Stimulated activated CD8-positive, alpha-beta memory T cell treated with anti-CD3 and anti-CD28 coated beads, Interleukin-15, amount 100 ng/mL, for 24 hours (primary cell): ENCODE measurements at places on chromosomes 11 and 22.

DNA sequence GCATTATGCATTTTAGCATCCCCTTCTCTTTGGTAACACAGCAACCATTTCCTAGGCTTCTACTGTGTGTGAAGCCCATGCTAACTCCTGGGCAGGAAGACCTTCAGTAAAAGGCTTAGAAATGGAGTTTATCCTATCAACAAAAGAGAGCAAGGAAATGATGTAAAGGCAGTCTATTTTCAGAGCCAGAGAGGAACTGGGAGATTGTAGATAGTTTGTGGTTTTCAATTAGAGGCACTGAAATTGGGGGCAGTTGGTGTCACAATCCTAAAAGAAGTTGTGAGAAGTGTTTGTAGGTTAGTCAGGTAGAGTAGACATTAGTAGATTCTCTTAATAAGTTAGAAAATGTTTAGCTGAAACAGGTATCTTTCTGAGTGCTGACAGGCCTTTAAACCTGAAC is 7.1 kb downstream of the ACAD8 start:
- no peak for DNase-seq

- no peak for DNase-seq
These were observed 234.2 kb downstream of the BLID start for GRCh38 chr11:121881806-121882205.

DNA sequence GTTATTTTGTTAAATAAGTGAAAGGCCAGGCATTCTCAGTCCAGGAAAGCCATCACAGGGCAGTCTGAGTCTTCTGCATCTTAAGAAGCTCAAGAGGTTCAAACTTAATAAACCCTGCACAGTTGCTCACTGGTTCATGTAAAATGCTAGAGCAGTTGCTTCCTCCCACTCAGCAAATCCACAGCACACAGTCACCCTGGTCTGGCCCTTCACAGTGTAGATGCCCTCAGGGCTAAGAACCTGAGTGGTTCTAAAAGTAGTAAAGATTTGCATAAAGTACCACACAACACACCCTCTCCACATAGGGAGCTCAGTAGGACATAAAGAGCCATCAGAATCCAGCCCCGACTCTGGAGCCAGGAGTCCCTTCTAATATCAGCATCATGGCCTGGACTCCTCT is 58.7 kb downstream of the ZNF280B start:
- no peak for DNase-seq

DNA sequence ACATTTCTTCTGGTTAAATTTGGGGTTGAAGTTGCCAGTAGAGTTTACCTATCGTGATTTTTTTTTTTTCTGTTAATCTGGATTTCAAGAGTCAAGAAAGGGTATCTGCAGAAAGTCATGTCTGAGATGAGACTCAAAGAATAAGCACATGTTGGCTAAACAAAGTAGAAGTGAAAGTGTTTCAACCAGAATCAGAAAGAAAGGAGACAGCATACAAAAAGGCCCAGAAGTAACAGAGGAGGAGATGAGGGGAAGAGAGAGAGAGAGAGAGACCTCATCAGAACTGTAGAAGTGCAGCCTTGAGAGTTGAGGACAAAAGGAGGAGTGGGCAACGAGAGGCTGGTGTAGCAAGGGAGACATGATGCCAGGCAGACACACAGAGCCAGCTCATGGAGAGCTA is 54.9 kb downstream of the SVIP start:
- no peak for DNase-seq

DNA sequence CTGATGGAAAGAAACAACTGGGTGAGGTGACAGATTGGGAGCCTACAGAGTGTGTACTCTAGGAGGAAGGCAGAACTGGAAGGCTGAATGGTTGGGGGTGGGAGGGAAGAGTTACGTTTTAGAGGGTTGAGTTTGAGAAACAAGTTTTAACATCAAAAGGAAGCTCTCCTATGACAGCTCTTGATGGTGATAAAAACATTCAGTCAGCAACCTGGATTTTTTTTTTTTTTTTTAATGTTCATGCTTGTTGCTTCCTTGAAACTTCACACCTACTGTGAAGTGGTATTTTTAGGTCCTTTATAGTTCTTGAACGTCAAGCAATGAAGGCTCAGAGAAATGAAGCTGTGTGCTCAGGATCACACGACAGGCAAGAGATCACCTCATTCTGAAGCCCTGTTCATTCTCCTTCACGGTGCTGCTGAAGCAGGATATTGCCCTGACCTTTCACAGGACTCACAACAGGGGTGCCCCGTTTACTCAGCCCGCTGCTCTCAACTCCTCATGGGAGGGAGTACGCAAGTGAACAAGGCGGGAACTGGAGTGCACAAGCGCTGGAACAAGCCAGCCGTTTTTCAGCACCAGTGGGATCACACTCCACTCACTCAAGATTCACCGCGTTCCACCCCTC is 1.6 kb upstream of the TMEM109 start:
- DNase-seq: no peak

- DNase-seq: no peak
These were observed 60.2 kb downstream of the SMIM38 start for GRCh38 chr11:69215784-69216415.

GRCh38 chr11:93984936-93985335 is 36.2 kb upstream of the HEPHL1 start:
- no peak for DNase-seq

GRCh38 chr11:105734426-105734825 is 124.6 kb downstream of the GRIA4 start:
- DNase-seq: no peak

DNA sequence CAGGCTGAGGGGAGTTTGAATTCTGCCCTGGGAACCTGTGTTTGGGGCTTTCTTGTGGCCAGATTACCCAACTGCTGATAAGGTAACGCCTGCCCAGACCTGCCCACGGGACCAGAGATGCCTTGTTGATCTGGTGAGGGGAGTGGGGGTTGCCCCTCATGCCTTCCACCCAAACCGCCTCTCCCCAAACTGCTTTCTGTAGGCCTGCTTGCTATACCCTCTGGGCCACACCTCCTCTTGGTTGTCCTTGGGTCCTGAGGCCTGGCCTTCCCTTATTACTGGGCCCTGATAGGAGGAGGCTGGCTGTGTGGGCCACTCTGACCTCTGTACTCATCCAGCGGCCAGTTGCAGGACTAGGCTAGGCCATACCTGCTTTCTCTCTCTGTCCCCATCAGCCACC is 3.4 kb downstream of the P2RY2 start:
- no peak for DNase-seq

GRCh38 chr22:26671317-26672059 is 14.1 kb downstream of the MIAT start:
- peak; percentile 29 for DNase-seq

- no peak for DNase-seq
These were observed 780 bp upstream of the ALDH3B2 start for GRCh38 chr11:67675058-67675747.

DNA sequence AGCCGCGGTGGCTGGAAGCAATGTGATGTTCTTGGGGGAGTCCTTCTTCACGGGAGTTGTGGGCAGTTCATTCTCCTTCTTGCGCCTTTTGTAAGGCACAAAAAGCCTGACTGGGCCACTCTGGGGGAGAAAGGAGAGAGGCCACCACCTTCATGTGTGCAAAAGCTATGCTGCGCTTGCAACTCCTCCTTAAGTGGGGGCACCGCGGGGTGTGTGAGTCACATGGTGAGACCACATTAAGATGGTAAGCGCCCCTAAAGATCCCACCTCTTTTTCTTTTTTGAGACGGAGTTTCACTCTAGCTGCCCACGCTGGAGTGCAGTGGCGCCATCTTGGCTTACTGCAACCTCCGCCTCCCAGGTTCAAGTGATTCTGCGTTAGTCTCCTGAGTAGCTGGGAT is 14.1 kb downstream of the DEAF1 start:
- no peak for DNase-seq

GRCh38 chr11:10066441-10066840 is 227.6 kb downstream of the SBF2 start:
- DNase-seq: no peak

- peak; percentile 52 for DNase-seq
These were observed 740 bp upstream of the TRMT2A start for GRCh38 chr22:20117633-20118299.

DNA sequence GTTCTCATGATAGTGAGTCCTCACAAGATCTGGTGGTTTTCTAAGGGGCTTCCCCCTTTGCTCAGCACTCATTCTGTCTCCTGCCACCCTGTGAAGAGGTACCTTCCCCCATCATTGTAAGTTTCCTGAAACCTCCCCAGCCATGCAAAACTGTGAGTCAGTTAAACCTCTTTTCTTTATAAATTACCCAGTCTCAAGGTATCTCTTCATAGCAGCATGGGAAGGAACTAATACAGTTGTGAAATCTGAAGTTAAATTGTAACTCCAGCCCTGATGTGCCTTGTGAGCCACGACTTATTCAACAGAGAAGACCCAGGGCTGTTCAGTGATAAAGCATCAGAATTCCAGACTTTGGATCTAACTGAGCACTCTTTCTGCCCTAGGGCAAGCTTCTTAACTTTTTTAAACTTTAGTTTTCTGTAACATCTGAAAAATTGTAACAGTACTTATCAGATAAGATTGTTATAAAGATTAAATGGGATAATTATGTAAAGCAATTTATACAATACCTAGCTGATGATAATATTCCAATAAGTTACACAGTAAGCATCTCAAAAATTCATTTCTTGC is 220.0 kb downstream of the TRPC6 start:
- no peak for DNase-seq

DNA sequence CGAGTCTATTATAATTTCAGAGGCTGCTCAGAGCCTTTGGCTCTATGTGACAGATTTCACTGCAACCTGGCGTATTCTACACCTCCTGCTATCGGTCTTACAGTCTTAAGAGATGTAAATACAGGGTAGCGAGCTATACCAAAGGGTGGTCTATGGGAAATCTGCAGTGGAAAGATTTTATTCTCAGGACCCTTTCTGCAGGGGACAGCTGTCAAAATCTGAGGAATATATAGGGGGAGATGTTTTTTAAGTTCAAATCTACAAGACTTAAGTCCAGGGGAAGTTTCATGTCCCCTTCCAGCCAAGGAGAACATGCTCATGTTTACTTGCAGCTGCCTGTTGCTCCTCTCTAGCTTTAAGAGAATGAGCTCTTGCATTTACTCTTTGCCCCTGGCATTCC is 62.7 kb downstream of the MICAL2 start:
- DNase-seq: no peak

GRCh38 chr11:120512739-120513435 is 1.3 kb downstream of the GRIK4 start:
- DNase-seq: no peak

DNA sequence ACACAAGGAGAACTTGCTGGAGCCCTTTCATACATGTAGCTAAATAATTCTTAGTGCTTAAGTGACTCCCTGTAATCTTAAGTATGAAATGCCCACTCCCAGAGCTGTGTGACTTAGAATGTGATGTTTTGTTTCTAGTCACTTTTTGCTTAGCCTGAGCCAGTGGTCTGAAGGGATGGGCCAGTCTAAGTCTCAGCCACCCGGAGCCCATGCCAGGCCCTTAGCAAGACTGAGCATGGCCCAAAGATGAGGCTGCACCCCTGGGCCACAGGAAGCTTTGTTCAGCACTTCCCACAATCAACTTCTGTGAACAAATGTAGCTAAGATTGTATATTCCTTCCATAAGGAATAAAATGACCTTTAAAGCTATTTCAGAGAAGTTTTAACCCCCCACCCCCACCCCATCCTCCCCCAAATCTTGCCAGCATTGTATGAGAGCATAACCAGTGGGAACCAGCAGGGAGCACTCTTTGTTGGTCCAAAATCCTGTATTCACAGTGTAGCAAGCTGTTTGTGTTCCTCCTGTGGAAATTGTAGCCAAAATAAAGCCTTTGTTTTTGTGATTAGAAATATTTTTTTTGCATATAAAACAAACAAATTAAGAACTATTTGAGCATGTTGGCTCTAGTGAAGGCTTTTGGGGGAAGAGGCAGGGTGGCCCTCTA is 73.8 kb upstream of the GAL start:
- DNase-seq: no peak

GRCh38 chr11:34972892-34973291 is 56.5 kb downstream of the PDHX start:
- DNase-seq: no peak

DNA sequence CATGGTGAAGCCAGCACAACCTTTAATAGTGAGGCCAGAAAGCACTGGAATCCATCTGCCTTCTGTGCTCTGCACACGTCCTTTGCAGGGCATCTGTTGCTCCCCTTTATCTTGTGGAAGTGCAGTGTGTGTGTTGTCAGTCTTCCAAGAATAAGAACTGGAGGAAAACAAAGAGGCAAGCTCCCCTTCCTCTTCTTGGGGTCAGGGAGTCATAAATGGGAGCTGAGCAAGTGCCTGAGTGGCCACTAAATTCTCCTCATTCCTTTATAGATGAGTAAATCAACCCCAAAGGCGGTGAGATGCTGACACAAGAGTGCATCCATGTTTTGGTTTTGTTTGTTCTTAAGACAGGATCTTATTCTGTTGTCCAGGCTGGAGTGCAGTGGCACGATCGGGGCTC is 38.3 kb downstream of the WT1 start:
- no peak for DNase-seq

GRCh38 chr11:77138106-77138649 is 10.1 kb downstream of the MYO7A start:
- DNase-seq: no peak

DNA sequence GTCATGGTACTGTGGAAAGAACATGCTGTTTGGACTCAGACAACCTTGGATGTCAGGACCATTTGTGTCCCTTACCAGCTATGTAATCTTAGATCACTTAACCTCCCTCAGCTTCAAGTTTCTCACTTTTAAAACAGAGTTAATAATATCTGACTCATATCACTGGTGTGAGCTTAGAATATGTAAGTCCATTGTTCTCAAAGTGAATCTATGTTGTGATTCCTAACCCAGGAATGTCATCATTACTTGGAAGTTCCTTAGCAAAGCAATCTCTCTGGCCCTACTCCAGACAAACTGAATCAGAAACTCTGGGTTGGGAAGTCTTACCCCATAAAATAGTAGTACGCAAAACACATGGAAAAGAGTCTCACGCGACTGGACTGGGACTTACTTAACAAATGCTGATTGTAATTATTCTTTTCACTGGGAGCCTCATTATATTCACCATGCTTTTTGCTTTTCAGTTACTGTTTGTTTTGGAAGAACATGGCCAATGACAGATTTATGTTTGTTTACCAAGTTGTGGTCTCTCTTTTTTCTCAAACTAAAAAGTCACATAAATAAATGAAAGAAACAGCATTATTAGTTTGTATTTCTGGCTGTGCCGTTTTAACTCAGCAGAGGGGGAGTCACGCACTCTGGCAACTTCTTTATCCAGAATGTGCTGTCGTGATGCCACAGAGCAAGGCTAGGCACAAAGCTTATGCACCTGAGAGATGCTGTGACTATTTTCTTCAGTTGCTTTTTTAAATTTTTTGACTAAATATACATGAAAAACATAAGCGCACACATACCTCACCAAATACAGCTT is 217.7 kb upstream of the CTSC start:
- no peak for DNase-seq

GRCh38 chr11:17098038-17098437 is 20.6 kb upstream of the RPS13 start:
- DNase-seq: no peak

- DNase-seq: no peak
These were observed 926 bp upstream of the GALR3 start for GRCh38 chr22:37822079-37822833.

- DNase-seq: no peak
These were observed 52.9 kb downstream of the SGSM3 start for GRCh38 chr22:40423310-40423688.

- no peak for DNase-seq
These were observed 81.9 kb upstream of the HEPHL1 start for GRCh38 chr11:93939084-93939760.

- DNase-seq: no peak
These were observed 15.5 kb upstream of the TSPAN18 start for GRCh38 chr11:44711113-44711786.

GRCh38 chr11:120392793-120393192 is 56.6 kb downstream of the ARHGEF12 start:
- DNase-seq: no peak
